Amniotic epithelial cell (primary cell): ENCODE measurements at places on chromosomes 3 and 15.
A peak's percentile ranks its signal among the peaks of the same experiment; 100 is the strongest.

GRCh38 chr3:17151598-17152373, 267.0 kb downstream of the PLCL2 start:
- DNase-seq = no peak

DNA sequence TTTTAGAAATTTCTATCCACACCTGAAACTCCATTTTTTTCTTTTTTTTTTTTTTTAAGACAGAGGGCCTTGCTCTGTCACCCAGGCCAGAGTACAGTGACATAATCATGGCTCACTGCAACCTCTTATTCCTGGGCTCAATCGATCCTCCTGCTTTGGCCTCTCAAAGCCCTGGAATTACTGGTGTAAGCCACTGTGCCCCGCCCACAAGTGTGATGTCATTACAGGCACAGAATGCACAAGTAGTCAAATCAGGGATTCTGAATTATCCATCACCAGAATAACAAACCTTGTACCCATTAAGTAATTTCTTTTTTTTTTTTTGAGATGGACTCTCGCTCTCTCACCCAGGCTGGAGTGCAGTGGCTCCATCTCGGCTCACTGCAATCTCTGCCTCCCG, 1.9 kb downstream of the UQCRC1 start:
- DNase-seq = no peak

DNA sequence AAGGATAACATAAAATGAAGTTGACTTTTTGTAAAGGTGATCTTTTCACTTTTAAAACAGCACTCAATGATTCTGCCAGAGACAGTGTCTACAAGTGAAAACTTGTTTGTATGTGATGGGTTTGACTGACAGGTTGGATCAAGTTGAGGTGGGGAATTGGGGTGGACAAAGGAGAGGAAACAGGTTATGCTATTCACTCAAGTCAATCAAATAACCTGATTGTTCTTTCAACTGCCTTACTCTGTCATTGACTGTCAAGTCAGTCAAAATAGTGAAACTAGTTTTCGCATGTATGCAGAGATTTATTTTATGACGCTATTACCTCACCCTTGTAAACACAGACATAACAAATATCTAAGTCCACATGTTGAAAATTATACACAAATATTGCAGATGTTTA, 187.7 kb downstream of the ROBO2 start:
- DNase-seq = no peak

GRCh38 chr15:43241100-43241499, 20.3 kb upstream of the EPB42 start:
- DNase-seq = no peak

GRCh38 chr3:102741105-102741504, 306.3 kb downstream of the ZPLD1 start:
- no peak for DNase-seq

DNA sequence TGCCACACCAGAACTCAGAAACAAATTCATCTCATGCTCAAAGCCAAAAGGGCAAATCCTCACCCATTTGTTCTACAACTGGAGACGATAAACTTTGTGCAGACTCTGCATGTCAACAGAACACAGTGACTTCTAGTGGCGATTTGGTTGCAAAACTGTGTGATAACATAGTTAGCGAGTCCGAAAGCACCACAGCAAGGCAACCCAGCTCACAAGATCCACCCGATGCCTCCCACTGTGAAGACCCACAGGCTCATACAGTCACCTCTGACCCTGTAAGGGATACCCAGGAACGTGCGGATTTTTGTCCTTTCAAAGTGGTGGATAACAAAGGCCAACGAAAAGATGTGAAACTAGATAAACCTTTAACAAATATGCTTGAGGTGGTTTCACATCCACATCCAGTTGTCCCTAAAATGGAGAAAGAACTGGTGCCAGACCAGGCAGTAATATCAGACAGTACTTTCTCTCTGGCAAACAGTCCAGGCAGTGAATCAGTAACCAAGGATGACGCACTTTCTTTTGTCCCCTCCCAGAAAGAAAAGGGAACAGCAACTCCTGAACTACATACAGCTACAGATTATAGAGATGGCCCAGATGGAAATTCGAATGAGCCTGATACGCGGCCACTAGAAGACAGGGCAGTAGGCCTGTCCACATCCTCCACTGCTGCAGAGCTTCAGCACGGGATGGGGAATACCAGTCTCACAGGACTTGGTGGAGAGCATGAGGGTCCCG, 199.7 kb downstream of the AKAP13 start:
- peak; percentile 56 for DNase-seq

DNA sequence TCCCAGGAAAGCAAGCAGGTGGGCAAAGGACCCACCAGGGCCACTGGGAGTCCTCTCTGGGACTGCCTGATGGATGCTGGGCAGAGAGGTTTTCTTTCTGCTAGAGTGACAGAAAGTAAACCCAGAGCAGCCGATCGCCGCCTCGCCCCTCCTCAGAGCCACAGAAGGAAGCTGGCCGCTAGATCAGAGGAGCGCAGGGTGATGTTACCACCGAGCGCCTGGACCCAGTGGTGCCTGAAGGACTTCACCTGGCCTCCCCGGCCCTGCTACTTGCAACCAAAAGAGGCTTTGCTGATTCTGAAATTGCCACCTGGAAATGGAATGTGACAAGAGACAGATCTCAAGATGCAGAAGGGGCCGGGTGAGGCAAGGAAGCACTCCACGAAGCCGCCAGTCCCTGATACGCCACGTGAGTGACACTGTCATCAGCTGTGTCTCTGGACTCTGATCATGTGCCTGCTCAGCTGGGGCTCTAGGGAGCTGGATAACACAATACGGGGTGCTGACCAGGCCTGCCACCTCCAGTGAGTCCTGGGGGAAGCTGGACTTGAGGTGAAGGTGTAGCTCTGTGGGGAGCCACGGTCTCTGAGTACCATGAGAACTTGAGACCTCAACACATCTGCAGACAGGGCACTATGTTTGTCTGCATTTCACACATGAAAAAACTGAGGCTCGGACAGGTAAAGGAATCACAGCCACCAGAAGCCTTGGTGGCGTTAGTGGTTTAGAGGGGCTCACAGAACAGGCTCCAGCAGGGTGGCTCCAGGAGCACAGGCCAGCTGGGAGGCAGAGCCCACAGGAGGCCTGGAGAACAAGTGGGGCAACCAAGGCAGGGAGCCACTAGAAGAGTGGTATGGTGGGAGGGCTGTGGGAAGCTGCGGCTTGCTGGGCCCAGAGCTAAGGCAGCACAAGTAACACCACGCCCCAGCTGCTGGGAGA, 137.9 kb upstream of the PRR20G start:
- DNase-seq = no peak

DNA sequence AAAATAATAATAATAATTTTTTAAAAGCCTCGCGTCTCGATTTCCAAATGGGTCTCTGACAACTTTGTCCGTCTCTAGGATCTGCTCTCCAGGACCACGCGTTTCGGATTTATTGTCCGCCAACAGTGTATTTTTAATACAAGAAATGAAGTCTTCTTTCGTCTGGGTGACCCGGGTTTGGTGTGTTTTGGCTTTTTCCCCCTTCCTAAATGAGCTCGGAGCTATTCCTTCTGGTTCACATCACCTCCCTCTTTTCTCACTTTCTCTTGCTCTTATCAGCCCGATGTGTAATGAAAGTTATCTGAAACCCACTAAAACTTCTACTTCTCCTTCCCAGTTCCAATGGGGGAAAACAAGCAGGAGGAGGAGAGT, 516.7 kb downstream of the MECOM start:
- DNase-seq = no peak

DNA sequence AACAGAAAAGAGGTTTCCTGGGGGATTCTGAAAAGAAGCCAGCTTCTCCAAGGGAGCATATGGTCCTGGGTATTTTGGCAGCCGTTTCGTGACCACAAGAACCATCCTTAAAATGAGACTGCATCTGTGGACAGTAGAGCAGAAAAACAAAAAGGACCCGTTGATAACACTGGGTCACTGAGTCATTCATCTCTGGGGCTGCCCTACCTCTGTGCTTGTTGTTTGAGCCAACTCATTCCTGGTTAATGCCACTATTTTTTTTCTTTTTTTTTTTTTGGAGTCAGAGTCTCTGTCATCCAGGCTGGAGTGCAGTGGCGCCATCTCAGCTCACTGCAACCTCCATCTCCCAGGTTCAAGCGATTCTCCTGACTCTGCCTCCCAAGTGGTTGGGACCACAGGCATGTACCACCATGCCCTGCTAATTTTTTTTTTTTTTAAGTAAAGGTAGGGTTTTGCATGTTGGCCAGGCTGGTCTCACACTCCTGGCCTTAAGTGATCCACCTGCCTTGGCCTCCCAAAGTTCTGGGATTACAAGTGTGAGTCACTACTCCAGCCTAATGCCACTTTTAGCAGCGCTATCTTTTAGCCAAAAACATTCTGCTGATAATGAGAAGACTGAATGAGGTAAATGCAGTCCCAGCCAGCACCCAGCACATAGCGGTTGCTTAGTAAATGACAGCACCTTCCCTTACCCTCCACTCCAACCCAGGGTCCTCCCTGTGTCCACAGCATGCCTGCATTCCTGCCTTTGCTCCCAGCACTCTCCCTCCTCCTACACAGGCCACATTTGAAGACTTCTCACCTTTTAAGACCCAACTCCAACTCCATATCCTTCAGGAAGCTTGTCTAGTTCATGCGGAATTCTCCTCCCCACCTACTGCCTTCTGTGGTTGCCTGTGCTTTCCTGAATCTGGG, 9.1 kb upstream of the ISL2 start:
- no peak for DNase-seq

DNA sequence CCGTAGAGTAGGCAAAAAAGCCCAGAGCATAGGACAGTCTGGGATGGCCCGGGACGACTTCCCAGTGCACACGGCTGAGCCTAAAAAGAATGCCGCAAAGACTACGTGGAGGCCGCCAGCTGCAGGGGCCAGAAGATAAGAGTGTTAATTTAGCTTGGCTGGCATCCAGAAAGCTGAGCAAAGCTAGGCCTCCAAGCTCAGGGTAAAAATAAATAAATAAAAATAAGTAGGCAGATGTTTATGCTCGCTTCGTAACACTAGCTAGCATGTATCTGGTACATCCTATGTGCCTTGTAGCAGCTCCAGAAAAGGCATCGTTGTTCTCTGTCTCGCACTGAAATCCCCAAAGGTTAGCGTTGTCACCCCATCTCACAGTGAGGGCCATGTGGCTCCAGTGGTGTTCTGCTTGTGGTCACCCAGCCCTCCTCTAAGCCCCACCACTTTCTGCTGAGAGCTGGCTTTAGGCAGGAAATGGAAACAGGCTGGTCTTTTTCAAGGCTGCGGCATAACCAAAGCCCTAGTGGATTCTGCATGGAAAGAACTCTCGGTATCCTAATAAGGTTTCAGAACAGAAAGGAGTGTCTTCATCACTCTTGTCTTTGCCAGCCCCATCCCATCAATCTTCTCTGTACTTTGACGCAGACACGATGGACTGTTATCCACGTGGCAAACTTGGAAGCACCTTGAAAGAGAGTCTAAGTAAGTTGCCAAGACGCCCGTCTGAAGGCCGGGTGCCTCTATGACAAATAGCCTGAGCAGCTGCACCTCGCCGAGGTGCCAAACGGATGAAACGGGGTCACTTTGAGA, 58.1 kb upstream of the MEF2A start:
- DNase-seq = peak; percentile 80

GRCh38 chr3:30639937-30640336, 33.5 kb downstream of the TGFBR2 start:
- no peak for DNase-seq

DNA sequence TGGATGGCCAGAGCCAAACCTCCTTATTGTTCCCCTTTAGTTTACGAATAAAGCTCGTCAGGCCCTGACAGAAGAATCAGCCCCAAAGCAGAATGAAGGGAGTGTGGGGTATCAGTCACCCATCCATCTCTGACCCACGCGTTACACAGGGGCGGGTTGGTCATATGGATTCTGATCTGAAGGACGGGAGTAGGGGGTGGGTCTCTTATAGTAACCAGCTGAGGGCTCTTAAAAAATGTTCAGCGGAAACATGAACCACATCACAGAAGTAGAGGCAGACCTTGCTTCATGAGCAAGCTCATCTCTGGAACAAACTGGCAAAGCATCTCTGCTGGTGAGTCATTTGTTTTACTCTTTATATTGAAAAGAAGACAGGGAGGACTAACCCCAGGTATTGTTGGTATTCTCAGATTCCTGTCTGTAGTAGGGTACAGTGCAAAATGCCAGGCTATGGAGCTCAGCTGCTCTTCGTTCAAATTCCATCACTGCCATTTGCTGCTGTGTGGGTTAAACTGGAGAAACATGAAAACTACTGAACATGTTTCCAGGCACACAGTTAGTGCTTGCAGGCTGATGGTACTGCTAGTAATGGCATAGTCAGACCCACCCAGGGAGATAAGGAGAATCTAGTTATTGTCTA, at the start of gene CXCR6:
CXCR6 (plus strand) TSS at position 258 of the 640 bp plus-strand sequence. CDS start 3,018 bp downstream, outside the sequence.
- peak; percentile 35 for DNase-seq

GRCh38 chr3:46934072-46934471, 42.5 kb downstream of the CCDC12 start:
- DNase-seq = no peak

GRCh38 chr3:69659180-69659910, 79.9 kb upstream of the MITF start:
- DNase-seq = no peak

GRCh38 chr15:88624156-88624970, 3.2 kb downstream of the AEN start:
- DNase-seq = peak; percentile 41

GRCh38 chr3:124594581-124594980, 135.7 kb upstream of the UMPS start:
- no peak for DNase-seq

- no peak for DNase-seq
Measured at GRCh38 chr3:10833855-10834414, 17.9 kb downstream of the SLC6A11 start.

GRCh38 chr15:61519296-61519695, 290.2 kb upstream of the RORA start:
- DNase-seq = no peak

DNA sequence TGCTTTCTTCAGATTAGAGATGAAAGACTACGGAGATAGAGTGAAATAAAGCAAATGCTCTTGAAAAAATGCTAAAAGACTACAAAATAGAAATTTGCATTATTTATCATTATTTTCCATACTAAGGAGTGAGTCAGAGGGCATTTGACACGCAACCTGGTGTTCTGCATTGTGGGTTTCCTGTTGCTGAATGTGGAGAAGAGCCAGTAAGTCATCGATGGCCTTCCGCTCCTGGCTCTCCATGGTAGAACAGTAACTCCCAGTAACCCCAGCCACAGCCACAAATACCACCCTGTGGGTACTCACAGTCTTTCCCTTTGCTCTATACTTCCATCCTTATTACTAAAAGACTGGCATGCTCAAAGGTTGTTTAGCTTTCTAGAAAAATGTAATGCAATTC, 61.5 kb downstream of the CGGBP1 start:
- peak; percentile 17 for DNase-seq

DNA sequence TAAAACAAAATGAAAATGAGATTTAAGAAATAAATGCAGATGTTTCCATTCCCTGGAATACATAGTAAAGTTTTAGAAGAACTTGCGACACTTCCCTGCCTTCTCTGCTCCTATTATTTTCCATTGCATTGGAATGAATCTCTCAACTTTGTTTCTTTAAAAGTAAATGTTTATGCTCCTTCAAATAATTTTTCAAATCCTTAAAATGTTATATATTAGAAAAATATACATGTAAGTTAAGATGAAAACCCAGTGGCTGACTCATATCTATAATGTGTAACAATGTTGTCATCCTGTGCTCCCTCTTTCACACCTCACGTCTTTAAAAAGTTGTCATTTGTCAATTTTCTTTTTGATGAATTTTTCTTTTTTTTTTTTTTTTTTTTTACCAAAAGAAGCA, 3.6 kb downstream of the RBMS3 start:
- DNase-seq = no peak

- peak; percentile 90 for DNase-seq
Measured at GRCh38 chr3:64595253-64595694, 92.5 kb downstream of the ADAMTS9 start.

- no peak for DNase-seq
Measured at GRCh38 chr3:105285653-105286241, 81.0 kb upstream of the ALCAM start.
